ENCODE measurements at places on chromosomes 1 and 21. TPM values are rescaled to one million over a fixed set of nuclear protein-coding genes. Genes with fewer than 3 reads are reported as not detected.
A peak's percentile ranks its signal among the peaks of the same experiment; 100 is the strongest.

DNA sequence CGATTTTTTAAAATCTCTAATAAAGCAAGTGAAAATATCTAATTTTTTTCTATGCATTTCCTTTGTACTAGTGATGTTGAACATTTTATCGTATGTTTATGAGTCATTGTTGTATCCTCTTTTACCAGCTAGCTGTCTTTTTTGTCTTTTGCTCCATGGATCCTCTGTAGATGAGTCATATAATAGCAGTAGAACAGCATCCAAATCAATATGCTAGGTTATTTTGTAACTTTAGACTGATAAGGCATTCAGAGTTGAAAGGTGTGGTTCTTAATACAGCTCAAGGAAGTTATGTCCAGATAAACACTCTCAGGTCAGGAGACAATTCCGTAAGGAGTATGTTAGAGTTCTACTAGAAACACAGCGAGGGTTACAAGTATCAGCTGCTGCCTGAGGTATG, 31.9 kb downstream of the MAP10 start:
- DNase-seq = no peak

GRCh38 chr1:119081700-119082099, 58.8 kb downstream of the WARS2 start:
- no peak for DNase-seq

GRCh38 chr1:240597153-240597745, 14.7 kb downstream of the GREM2 start:
- peak; percentile 10 for DNase-seq

The EFNA1 gene
- total RNA-seq = not detected

Measured in fibroblast of villous mesenchyme (primary cell).